CD8-positive, alpha-beta memory T cell (primary cell): ENCODE measurements at places on chromosomes 4 and X. TPM values are rescaled to one million over a fixed set of nuclear protein-coding genes. Genes with fewer than 3 reads are reported as not detected.
A peak's percentile ranks its signal among the peaks of the same experiment; 100 is the strongest.

PHEX gene
- 20.1 TPM for total RNA-seq

AIMP1 gene
- 67.9 TPM for total RNA-seq

TMPRSS11A gene
- not detected for total RNA-seq

ABCB7 gene
- 27.0 TPM for total RNA-seq

DNA sequence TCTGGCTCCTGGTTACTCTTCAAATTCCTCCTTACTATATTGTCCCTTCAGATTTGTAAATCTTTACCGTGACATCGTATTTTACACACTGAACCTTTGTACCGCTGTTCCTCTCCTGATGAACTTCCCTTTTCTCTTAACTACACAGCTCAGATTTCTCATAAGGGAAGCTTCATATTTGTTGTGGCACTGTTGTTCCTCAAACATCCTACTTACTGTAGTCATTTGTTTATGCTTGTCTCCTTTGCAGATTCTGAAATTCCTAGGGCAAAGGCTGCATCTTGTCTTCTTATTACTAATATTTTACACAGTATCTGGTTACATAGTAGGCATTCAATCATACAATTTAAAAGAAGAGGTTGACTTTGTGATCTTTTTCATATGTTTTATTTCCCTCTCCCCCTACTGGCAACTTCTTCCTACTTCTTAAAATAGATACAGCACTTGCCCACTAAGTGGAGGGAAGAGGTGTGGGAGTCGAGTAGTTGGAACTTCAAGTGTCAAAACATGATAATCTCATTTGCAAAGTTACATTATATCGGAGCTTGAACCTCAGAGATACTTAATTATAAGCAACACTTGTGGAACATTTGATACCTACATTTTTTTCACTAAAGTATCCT lies 50.0 kb downstream of the TET2 start:
- no peaks in the 10 kb centered on the region for H3K36me3 ChIP-seq
- no peaks in the 10 kb centered on the region for H3K27me3 ChIP-seq
- H3K27ac ChIP-seq: no peak overlapping the region
- DNase-seq: no peak

- DNase-seq: no peak
- H3K27me3 ChIP-seq: no peaks in the 10 kb centered on the region
- no peaks in the 10 kb centered on the region for H3K36me3 ChIP-seq
- no peak overlapping the region for H3K4me3 ChIP-seq
- H3K27ac ChIP-seq: no peak overlapping the region
- H3K4me1 ChIP-seq: no peaks in the 10 kb centered on the region
Observed at GRCh38 chr4:40586729-40587128, 42.9 kb downstream of the RBM47 start.

- H3K4me1 ChIP-seq: no peaks in the 10 kb centered on the region
- no peak within 1 kb of the TSS for H3K27ac ChIP-seq
- H3K27me3 ChIP-seq: peaks cover 16% of the 10 kb centered on the region
- no peaks in the 10 kb centered on the region for H3K36me3 ChIP-seq
- H3K4me3 ChIP-seq: peak within 1 kb of the TSS; percentile 27
Observed at GRCh38 chr4:40749717-40750460, at the start of gene NSUN7. TSS of gene NSUN7 (plus strand) at chr4:40749955. CDS start at chr4:40750694, 739 bp downstream.

DNA sequence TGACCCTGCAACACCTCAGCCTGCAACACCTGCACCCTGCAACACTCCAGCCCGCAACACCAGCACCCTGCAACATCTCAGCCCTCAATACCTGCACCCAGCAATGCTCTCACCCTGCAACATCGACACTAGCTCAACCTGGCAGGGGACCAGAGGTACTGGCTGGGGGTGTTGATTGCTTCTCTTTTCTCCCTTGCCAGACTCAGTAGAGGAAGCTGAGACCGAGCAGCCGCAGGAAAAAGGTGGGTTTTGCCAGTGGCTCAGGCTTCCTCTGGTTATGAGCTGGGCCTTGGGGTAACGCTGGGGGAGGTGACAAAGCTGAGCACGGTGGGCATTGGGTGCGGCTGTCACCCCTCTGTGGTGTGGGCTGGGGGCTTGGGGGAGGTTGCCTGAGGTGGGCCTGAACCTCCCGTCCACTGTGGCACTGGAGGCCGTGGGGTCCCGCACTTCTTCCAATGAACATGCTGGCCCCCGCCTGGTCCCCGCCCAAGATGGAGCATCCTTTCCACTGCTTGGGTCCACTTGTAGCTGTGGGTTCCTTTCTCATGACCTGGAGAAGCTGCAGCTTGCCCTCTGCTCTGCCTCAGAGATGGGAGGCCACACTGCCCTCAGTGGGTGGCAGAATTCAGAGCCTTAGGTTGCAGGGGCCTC lies 26.0 kb downstream of the SH3TC1 start:
- no peak for DNase-seq
- peaks cover 13% of the 10 kb centered on the region for H3K36me3 ChIP-seq
- peaks cover 74% of the 10 kb centered on the region for H3K4me1 ChIP-seq
- H3K27ac ChIP-seq: no peak overlapping the region
- H3K27me3 ChIP-seq: no peaks in the 10 kb centered on the region

- DNase-seq: no peak
- no peaks in the 10 kb centered on the region for H3K4me1 ChIP-seq
- H3K4me3 ChIP-seq: no peak overlapping the region
- H3K27ac ChIP-seq: no peak overlapping the region
- no peaks in the 10 kb centered on the region for H3K27me3 ChIP-seq
- H3K36me3 ChIP-seq: no peaks in the 10 kb centered on the region
Observed at GRCh38 chr4:55808186-55808585, 11.4 kb upstream of the EXOC1L start.

DNA sequence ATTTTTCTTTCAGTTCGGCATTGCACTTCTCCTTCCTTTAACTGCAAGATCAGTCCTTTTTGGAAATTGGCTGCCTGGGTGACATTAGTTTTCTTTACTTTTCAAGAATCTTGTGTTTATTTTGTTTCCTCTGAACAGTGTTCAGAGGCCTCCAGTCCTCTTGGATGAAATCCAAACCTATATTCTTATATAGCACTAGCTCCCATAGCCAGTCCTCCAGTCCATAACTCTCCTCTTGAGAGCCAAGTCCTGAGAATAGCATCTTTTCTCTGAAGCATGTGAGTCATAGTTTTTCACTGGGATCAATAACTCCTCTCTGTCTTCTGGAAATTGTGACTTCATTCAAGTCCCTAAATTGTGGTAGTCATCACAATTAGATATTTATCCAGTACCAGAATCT lies 357.5 kb downstream of the RAPGEF2 start:
- no peak overlapping the region for H3K27ac ChIP-seq
- no peaks in the 10 kb centered on the region for H3K27me3 ChIP-seq
- H3K4me1 ChIP-seq: no peaks in the 10 kb centered on the region
- no peaks in the 10 kb centered on the region for H3K36me3 ChIP-seq
- DNase-seq: no peak

GRCh38 chrX:120308959-120309872 lies 2.0 kb downstream of the TMEM255A start:
- peaks cover 5% of the 10 kb centered on the region for H3K4me1 ChIP-seq
- peak overlapping the region; percentile 63 for H3K4me3 ChIP-seq

GRCh38 chr4:37980246-37980645 lies 20.0 kb downstream of the PTTG2 start:
- no peaks in the 10 kb centered on the region for H3K27me3 ChIP-seq
- H3K4me1 ChIP-seq: peaks cover 17% of the 10 kb centered on the region
- H3K36me3 ChIP-seq: no peaks in the 10 kb centered on the region
- H3K4me3 ChIP-seq: no peak overlapping the region
- no peak overlapping the region for H3K27ac ChIP-seq

- no peak overlapping the region for H3K4me3 ChIP-seq
- no peaks in the 10 kb centered on the region for H3K4me1 ChIP-seq
- no peaks in the 10 kb centered on the region for H3K36me3 ChIP-seq
- no peaks in the 10 kb centered on the region for H3K27me3 ChIP-seq
- H3K27ac ChIP-seq: no peak overlapping the region
- no peak for DNase-seq
Observed at GRCh38 chr4:37322122-37322521, 77.6 kb downstream of the NWD2 start.

DNA sequence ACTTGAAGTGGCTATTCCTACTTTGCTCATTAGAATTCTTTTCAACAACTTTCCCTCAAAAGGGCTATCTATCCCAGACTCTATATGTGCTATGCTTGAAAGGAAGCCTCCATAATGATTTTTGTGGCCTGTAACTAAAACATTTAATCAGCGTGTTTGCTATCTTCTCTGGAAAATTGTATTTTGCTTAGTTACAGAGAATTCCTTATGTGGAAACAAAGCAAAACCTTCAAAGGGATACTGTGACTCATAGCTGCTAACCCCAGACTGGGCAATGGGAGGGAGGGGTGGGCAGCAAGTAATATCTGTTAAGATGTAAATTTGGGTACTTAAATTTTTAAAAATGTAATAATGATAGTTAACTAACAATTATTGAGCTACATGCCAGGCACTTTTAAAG lies 3.7 kb downstream of the SLC25A14 start:
- no peaks in the 10 kb centered on the region for H3K27me3 ChIP-seq
- H3K27ac ChIP-seq: no peak overlapping the region
- H3K4me3 ChIP-seq: no peak overlapping the region
- DNase-seq: no peak
- no peaks in the 10 kb centered on the region for H3K36me3 ChIP-seq
